Stimulated activated CD8-positive, alpha-beta memory T cell treated with anti-CD3 and anti-CD28 coated beads, Interleukin-15, amount 100 ng/mL, for 1 hour (primary cell): ENCODE measurements at places on chromosomes 5 and 9.

DNA sequence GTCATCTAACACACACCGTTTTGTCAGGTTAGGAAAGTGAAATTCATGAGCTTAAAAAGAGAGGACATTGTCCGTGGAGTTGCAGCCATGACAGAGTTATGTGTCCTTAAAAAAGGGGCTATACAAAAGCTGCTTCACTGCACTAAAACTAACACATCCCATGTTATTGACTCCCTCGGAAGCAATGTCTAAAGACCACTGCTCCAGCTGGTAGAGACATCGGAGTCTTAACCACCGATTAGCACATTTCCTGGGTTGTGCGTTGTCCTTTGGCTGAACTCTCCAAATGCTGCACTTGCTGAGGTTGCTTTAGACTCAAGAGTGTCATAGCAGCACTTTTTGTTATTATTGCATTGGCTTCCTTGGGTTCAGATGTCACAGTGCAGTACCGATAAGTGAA lies 128.3 kb upstream of the C9orf72 start:
- no peak for DNase-seq

GRCh38 chr5:177357459-177358351 lies at the start of gene RGS14:
Gene RGS14 (plus strand): TSS chr5:177357924. CDS start chr5:177358025, 101 bp downstream.
- no peak for DNase-seq

- no peak for DNase-seq
Measured at GRCh38 chr9:104555521-104555920, 13.4 kb upstream of the OR13C8 start.

DNA sequence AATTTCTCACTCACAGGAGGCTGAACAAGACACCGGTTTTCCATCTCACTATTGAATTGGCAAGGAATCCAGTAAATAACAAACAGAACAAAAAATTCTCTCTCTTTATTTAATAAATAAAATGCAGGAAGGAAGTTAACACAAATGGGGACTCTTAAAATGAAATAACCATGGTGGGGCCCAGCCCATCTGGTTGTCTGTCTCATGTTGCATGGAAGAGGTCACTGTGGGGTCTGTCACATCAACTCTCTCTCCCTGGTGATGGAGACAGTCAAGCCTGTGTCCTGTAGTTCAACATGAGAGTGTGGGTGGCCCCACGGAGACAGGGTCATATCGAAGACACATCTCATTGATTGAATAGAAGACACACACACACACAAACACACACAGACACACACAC lies 297.7 kb downstream of the IRX2 start:
- DNase-seq, result no peak

DNA sequence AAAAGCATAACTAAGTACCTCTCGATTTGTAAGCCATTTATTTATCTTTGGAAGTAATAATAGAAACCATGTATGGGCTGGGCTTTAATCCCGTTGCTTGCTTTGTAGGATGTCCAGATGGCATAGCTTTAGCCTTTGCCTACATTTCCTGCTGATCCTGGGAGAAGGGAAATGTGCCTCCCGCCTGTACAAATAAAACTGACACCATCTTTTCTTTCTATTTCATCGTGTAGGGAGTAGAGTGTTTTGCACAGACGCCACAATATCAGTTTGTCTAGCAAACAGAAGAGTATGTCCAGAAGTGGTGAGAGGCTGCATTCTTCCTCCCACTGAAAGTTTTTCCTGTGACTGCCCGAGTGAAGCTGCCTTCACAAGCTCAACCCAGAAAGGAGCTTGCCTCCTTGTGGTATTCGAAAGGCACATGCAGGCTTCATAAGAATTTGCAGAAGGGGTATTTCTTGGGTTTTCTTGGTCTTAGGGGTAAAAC lies 24.7 kb upstream of the TJP2 start:
- DNase-seq, result no peak

DNA sequence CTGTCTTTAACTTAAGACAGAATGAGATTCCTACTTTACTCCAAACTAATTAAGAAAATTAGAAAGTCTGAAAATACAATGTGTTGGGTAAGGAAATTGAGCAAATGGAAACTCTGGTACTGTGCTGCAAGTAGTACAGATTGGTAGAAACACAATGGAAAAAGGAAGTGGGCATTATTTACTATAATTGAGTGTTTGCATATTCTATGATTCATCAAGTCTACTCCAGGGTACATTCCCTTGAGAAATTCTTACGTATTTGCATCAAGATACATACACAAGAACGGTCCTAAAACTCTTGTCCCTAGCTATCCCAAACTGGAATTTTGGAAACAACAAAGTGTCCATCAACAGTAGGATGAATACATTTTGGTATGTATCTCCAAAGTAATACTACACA lies 123.5 kb upstream of the TARS1 start:
- no peak for DNase-seq

GRCh38 chr9:114308361-114308950 lies 14.4 kb upstream of the ORM1 start:
- DNase-seq, result no peak

DNA sequence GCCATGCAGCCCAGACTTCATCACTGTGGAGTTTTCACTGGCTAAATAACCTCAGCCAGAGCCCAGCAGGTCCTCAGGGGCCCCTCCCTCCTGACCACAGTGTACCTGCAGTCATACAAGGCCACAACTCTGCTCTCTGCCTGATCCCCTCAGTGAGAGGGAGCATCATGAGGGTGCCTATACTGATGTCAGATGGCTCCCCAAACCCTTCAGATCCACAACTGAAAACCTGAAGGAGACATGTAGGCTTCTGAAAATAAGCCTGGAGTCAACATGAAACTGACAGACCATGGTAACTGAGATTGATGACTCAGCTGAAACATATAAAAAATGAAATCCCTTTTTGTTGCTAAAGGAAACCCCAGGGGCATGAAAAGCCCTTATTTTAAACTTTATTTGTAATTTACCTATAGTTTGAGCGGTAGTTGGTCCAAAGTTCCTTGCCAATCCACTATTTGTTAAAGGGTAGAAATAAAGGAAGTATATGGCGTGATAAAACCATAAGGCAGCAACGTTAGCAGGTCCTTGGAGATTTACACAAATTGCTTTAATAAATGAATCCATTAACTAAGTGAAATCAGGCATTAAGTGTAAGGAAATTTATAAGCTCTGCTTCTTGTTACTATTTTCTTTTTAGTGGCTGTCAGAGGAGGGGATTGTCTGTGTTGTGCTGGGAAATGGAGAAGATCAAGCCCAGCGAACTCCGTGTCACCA lies 68.3 kb downstream of the FGF1 start:
- no peak for DNase-seq

GRCh38 chr5:160097991-160098390 lies 21.3 kb downstream of the PWWP2A start:
- no peak for DNase-seq

GRCh38 chr9:77597057-77597456 lies 51.1 kb downstream of the GNA14 start:
- no peak for DNase-seq

- no peak for DNase-seq
Measured at GRCh38 chr9:99807276-99807852, 14.3 kb upstream of the NR4A3 start.
